ENCODE measurements at places on chromosomes 5 and 9. TPM values are rescaled to one million over a fixed set of nuclear protein-coding genes. Genes with fewer than 3 reads are reported as not detected.

GRCh38 chr5:80387063-80387768 lies 20.6 kb upstream of the ZFYVE16 start:
- DNase-seq: no peak

- no peak for DNase-seq
Observed at GRCh38 chr5:100779669-100780375, 123.3 kb downstream of the ST8SIA4 start.

DNA sequence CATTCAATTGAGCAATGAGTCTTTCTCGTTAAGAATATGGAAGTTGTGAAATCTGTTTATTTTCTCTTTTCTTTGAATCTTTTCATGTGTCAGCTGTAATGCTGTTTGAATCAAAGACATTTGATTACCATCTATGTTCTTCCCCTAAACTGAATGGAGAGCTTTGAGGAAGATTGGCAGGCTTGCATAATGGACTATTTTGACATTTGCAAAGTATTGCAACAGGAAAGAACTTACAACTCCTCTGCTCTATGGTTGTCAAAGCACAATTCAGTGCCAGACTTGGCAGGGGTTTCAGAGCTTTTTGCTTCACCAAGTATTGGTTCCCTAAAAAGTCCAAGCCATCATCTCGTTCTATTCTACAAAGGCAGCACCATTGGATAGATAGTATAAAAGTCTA lies 549.0 kb upstream of the NUDT12 start:
- no peak for DNase-seq

- DNase-seq: no peak
Observed at GRCh38 chr5:158589939-158590338, 509.8 kb downstream of the EBF1 start.

DNA sequence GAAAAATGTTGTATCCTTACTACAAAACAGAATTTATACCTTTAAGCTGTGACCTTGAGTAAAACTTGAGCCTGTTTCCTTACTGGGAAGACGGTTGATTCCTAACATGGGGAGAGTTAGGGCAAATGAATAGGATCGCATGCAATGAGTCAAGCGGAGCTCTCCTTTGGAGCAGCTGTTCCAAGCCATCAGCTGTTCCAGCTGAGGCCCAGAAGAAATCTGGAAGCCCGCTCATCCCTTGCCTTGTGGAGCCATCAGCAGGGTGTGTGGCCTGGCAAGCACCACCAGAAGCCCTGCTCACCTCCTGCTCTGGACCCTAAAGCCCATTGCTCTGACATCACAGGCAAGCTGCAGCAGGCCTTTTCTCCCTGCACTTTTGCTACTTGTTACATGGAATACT lies 8.0 kb downstream of the KIAA1191 start:
- no peak for DNase-seq

GRCh38 chr5:76406673-76407072 lies 3.6 kb downstream of the IQGAP2 start:
- no peak for DNase-seq

DNA sequence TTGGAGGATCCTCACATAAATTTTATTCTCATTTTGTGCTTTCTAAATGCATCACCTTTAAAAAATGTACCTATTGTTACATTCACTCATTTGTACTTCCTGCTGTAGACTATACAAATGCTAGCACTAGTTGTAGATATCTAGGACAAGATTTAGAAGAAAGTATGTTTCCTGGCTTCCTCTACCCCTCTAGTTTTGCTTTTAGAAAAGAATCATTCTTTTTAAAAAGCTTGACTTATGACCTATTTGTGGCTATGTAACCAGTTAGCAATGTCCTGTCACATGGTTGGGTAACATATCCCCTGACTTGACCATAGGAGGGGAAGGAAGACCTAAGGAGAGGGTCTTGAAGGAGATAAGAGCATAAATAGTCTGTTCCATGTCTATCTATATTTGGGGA lies 13.3 kb downstream of the CAMK4 start:
- no peak for DNase-seq

- peak; percentile 25 for DNase-seq
Observed at GRCh38 chr5:135829681-135830383, 4.6 kb upstream of the SLC25A48 start.

GRCh38 chr9:132404228-132404881 lies 2.3 kb downstream of the TTF1 start:
- DNase-seq: no peak

GRCh38 chr5:66002415-66002814 lies 76.0 kb downstream of the ERBIN start:
- no peak for DNase-seq

- DNase-seq: no peak
Observed at GRCh38 chr5:152331718-152332117, 73.4 kb downstream of the NMUR2 start.

DNA sequence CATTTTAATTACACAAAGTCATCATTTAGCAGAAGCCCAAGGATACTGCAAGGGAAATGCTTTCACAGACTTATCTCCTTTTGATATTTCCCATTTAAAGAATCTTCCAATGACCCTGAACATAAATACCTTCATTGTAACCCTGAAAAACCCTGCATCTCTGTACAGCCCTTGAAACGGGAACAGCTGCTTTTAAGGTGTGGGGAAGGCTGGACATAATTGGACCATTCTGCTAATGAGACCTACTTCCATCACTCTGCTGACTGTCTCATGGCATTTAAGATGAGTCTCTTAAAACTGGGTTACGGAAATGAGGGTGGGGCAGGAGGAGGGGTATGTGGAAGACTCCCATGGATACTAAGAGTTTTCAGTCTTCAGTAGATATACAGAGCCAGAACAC lies 485.8 kb downstream of the BRINP1 start:
- DNase-seq: no peak

- DNase-seq: no peak
Observed at GRCh38 chr9:36288070-36288469, 29.8 kb upstream of the GNE start.

GRCh38 chr5:58672521-58672920 lies 89.6 kb downstream of the RAB3C start:
- DNase-seq: no peak

GRCh38 chr5:9409413-9409960 lies 136.4 kb downstream of the SEMA5A start:
- no peak for DNase-seq

DNA sequence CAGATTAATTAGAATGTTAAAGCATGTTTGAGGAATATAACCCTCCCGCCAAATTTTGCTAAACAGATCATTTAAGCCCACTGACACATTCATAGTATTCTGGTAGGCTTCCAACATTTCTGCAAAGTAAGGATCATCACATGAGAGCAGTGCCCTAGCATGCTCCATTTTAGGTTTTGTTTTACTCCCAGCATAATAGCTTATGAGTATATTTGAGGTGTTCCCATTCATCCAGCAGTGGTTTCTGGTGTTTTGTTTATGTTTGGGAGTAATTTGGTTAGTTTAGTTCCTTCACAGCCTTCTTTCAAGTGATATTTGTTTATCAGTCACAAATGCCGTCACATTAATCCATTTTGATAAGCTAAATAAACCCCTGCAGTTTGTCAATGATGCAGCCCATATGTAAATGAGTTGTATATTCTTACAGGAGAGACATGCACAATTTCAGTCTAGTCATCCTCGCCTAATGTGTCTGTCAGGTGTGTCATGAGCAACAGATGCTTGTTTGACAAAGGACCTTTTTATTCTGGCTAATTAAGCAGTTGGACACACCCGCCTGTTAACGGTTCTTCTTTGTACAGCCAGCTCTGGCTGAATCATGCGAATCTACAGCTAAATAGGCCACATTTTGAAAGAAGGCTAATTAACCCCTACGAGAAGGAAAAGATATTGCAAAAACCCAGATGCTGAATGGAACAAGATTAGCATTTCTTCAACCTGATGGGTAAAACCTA lies 124.4 kb downstream of the RFX3 start:
- no peak for DNase-seq

- DNase-seq: peak; percentile 50
Observed at GRCh38 chr9:114371973-114372917, 15.5 kb downstream of the AKNA start.

- DNase-seq: no peak
Observed at GRCh38 chr5:135916638-135917263, 21.1 kb upstream of the IL9 start.

DNA sequence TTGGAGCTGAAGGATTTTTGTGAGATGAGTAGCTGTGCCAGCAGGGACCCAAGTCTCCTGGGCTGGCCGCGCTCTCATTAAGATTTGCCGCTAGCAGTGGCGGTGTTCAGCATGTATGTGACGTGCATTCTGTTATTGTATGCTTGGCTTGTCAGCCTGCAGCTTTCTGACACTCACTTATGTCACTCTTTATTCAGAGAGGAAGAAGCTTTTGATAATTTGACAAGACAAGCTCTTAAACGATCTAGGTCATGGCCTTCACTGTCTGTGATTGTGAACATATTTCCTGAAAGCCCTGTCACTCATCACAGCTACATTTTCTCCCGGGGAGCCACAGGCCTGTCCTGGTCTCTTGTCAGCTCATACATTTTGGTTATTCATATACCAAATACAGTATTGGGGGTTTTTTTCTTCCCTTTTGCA lies 98.2 kb upstream of the GRHPR start:
- no peak for DNase-seq

- DNase-seq: no peak
Observed at GRCh38 chr9:122325124-122325523, 45.7 kb upstream of the PTGS1 start.

- no peak for DNase-seq
Observed at GRCh38 chr5:137995749-137996128, 37.1 kb downstream of the FAM13B start.

DNA sequence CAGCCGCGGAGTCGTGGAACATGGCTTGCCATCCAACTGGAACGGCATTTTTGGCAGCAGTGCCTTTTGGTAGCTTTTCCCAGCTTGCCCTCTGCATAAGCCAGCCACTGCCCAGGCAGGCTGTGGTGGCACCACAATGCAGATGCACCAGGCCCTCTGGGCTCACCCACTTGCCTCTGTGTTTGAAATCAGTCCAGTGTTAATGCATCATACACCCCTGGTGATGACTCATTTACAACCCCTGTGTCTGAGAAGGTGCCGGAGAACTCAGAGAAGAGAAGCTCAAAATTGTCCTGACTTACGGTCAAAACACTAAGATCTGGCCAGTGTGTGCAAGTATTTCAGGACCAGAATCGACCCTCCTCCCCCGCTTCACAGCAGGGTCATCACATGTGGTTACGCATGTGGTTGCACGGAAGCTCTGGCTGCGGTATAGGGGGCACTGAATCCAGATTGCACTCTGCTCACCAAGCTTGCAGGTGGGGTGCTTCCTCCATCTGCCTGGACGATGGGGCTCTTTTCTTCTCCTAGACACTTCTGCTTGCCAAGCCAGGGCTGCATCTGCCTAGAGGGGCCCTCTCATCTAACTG lies 66.5 kb upstream of the SMIM15 start:
- no peak for DNase-seq

DNA sequence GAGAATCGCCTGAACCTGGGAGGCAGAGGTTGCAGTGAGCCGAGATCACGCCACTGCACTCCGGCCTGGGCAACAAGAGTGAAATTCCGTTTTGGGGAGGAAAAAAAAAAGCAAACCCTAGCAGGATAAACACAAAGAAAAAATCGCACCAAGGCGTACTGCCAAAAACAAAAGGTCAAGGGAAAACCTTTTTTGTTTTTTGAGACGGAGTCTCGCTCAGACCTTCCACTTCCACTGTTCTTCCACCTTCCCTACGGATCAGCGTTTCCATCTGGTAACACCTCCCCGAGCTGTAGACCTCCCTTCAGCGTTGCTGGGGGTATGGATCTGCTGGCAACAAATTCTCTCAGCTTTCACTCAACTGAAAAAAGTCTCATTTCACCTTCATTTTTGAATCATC lies 20.1 kb upstream of the FCN2 start:
- peak; percentile 80 for DNase-seq

DNA sequence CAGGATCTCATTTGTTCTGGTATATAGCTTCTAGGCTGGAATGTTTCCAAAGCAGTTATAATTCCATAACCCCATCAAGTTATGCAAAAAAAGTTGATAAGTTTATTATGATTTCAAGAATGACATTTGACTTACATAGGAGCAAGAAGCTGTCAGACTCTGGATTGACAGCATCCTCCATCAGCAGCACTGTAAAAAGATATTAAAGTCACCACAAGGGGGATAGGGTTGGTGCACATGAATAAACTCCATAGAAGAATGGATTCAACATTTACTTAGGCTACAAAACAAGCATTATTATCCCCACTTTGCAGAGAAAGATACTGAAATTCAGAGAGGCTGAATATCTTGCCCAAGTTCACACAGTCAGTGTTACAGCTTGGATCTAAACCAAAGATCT lies 208.9 kb upstream of the SLC30A5 start:
- DNase-seq: no peak

GRCh38 chr9:108549184-108549583 lies 306.6 kb downstream of the ACTL7B start:
- DNase-seq: no peak

- no peak for DNase-seq
Observed at GRCh38 chr5:104635227-104635626, 1072.6 kb upstream of the NUDT12 start.

GRCh38 chr5:107812570-107813141 lies 141.9 kb upstream of the EFNA5 start:
- no peak for DNase-seq

DNA sequence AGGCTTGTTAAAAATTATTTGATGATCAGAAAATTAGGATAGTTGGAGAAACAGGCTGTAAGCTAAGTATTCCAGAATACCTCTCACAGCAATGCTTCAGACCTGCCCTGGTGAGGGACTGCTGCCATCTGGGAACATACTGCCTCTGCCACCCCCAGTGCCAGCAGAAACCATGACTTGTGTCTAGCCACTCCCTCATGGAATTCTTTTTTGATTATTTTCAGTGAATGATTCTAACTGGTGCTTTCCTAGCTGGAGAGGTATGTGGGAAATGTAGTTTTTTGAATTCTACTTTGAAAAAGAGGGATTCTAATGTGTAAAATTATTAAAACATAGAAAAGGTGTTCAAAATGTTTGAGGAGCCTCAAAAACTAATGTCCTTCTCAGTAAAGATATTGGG lies 126.3 kb downstream of the HMHB1 start:
- DNase-seq: no peak

- DNase-seq: no peak
Observed at GRCh38 chr5:56090793-56091460, 96.2 kb upstream of the IL6ST start.

- no peak for DNase-seq
Observed at GRCh38 chr9:32424616-32425015, 40.2 kb downstream of the ACO1 start.

GRCh38 chr5:132506094-132506692 lies 15.6 kb upstream of the IRF1 start:
- DNase-seq: no peak

The ITGA2 gene
- 2.9 TPM for total RNA-seq

The OGN gene
- 63.2 TPM for total RNA-seq

The MLANA gene
- total RNA-seq: not detected

The FBP1 gene
- 0.83 TPM for total RNA-seq

The TMC1 gene
- 1.4 TPM for total RNA-seq

The PCDHB2 gene
- total RNA-seq: 3.9 TPM

The LCN1 gene
- total RNA-seq: not detected

Measured in ovary (tissue), 10 donors.